Lung microvascular endothelial cell (primary cell): ENCODE measurements at places on chromosomes 3 and 15.

GRCh38 chr15:22823495-22824128 lies 14.9 kb upstream of the NIPA2 start:
- no peak for DNase-seq

DNA sequence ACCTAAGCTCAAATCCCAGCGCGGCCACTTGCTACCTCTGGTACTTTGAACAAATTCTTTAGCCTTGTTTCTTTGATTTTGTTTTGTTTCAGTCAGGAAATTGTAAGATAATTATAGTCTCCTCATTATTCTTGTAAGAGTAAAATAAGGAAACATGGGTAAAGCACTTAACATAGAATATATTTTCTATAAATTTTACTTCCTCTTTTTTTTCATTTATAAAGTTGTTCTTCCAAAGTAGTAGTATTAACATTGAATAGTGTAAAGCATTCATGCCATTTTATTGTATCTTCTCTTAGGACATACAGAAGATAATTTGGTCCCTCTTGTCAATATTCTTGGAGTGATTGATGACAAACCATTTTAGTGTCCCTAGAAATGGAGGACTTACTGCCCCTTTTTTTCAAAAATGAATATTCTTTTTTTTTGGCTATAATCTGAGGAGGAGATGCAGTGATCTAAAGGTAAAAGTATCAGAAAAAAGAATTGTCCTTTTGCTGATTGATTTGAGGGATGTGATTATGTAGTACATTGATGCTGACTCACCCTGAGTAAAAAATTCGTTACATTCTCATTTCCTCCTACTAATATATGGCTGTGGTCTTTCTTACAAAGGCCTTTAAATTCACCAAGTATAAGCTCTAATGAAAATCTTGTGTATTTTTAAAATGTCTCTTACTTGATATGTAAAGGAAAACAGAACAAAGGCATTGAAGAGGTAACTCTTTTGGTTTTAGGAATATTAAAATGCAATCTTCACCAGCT lies 51.0 kb downstream of the ALCAM start:
- DNase-seq, result no peak

DNA sequence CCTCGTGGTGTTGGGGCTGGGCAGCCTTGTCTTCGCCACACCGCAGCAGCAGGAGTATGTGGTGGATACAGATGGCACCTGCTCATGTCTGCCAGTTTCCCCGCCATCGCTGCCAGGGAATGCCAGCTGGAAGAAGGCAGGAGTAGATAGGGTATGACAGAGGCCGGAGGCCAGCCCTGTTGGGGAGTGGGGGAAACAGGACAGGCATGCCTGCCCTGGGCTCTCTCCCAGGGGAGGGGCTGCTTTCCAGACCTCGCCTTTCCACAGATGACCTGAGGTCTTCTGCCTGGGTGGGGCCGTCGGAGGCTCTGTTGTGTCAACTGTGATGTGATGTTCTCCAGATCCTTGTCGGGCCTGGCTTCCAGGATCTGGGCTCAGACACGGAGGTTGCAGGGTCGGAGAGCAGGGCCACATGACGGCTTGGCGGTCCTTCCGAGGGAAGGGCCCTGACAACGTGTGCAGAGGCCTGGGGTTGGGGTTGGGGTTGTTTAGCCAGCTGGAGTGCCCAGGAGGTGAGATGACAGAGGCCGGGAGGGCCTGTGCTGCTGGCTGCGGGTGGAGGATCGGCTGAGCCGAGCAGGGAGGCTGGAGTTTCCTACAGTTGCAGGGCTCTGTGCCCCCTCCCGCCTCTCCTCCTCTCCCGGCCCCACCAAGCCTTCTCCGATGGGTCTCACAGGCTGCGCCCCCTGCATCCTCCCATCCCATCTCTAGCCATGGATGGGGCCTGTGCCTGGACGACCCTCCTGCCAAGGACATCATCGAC lies 102.0 kb downstream of the TBC1D2B start:
- no peak for DNase-seq

- no peak for DNase-seq
Observed at GRCh38 chr15:58440922-58441321, 9.1 kb downstream of the LIPC start.

- no peak for DNase-seq
Observed at GRCh38 chr15:99738021-99738847, 5.0 kb upstream of the LYSMD4 start.

DNA sequence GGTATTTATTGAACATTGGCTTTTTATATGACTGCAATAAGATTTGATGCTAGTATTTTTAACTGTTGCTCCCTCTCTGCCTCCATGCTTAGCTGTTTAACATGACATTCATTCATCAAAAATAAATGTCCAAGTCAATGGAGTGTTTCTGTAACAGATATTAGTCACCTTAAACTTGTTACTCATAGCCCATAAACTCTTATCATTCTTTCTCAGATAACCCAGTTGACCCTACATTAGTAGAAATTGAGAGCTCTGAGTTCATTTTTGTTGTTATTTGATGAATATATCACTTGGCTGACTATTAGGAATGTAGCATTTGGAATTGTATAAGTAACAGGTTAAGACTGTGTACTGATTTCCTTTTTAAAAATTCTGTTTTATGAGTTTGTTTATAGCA lies 201.1 kb downstream of the UBE2E2 start:
- DNase-seq, result no peak

DNA sequence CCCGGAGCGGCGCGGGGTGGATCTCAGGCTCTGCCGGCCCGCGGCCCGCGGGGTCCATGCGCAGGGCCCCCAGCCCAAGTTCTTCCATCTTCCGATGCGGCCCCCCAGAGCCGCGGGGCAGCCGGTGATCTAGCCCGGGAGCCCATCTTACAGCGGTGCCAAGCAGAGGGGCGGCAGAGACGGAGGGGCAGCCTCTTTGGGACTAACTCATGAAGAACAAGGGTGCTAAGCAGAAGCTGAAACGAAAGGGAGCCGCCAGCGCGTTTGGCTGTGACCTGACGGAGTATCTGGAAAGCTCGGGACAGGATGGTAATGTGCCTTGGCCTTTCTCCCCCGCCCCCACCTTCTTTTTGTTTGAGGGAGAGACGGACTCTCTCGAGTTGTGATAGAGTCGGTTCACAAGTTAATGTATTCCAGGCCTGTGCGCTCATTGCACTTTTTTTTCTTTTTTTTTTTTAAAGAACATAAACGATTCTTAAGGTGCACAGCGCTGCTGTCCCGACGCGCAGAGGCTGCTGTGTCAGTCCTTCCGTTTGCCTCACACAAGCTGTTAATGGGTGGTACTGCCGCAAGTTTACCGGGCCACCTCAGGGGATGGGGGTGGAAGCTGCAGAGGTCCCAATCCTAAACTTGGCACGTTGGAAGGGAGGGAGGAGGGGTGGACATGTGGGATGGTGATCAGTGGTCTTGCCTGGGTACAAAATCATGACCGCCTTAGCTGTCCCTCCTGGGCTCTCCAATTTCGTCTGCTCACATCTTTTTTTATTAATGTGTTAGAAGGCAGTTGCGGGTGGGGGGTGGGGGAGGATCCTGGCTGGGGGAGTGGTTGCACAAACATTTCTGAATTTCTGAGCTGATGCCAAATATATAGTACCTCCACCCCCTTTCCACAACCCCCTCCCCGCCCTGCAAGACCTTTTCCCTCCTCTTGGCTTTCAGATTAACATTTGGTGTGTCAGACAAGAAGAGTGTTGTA lies 801 bp downstream of the ARHGAP31 start:
- peak; percentile 64 for DNase-seq

DNA sequence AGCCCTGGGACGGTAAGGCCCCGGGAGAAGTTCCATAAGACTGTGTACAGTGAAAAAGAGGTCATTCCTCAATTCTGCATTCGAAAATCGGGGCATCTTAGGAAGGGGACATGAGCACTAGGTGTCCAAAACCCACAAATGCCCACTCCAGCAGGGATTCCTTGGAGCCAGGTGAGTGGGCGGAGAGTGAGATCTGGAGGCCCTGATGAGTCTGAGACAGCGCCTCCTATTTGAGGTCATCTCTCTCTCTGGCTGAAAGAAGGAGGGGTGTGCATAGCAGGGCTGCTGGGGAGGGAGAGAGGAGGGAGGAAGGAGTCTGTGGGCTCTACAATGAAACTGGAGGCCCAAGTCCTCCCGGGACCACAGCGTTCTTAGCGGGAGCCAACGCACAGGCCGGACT lies 38.1 kb upstream of the LACTB start:
- no peak for DNase-seq

GRCh38 chr15:45425135-45425534 lies 46.8 kb upstream of the GATM start:
- peak; percentile 50 for DNase-seq

DNA sequence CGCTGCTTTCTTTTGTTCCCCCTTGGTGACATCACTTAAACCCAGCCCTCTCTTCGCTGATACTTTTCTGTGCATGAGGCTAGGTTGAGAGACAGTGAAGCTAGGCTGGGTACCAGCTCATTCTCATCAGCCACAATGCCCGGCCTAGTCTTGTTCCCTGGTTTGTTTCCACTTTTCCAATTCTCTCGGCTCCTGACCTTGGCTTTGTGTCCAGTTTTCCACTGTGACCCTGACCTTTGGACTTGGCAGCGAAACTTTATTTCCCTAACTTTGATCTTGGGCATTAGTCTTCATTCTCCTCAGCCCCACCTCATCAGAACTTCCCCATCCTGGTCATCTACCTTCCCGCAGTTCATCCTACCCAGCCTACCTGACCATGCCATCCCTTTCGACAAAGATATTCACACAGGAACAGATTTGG lies 908 bp upstream of the ADPGK start:
- no peak for DNase-seq

- DNase-seq, result no peak
Observed at GRCh38 chr15:63892794-63893441, 59.2 kb upstream of the HERC1 start.

- no peak for DNase-seq
Observed at GRCh38 chr3:182486463-182486862, 306.8 kb upstream of the ATP11B start.

DNA sequence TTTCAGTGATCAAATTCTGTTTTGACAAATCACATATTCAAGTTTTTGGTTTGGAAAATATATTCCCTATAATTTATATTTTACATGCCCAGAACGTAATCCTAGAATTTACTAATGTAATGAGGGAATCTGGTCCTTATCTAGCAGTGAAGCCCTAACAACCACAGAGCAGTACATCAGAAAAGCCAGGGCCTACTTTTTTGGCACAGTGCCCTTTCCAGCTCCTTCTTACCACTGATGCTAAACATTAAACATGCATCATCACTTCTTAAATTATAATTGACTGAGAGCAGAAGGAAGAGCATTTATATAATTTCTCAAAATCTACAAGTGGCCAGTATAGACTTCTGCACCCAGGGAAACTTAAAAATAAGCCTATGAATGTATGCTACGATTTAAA lies 66.7 kb downstream of the FBXL22 start:
- no peak for DNase-seq

- DNase-seq, result no peak
Observed at GRCh38 chr3:111635403-111635802, 40.3 kb upstream of the ZBED2 start.

- no peak for DNase-seq
Observed at GRCh38 chr3:195197765-195198425, 73.1 kb downstream of the XXYLT1 start.
